ENCODE measurements at places on chromosomes 3 and 15.
A peak's percentile ranks its signal among the peaks of the same experiment; 100 is the strongest.

GRCh38 chr3:62600033-62600432 is 226.7 kb upstream of the FEZF2 start:
- no peak for DNase-seq

GRCh38 chr3:10655105-10655504 is 149.7 kb upstream of the ATP2B2 start:
- no peak for DNase-seq

DNA sequence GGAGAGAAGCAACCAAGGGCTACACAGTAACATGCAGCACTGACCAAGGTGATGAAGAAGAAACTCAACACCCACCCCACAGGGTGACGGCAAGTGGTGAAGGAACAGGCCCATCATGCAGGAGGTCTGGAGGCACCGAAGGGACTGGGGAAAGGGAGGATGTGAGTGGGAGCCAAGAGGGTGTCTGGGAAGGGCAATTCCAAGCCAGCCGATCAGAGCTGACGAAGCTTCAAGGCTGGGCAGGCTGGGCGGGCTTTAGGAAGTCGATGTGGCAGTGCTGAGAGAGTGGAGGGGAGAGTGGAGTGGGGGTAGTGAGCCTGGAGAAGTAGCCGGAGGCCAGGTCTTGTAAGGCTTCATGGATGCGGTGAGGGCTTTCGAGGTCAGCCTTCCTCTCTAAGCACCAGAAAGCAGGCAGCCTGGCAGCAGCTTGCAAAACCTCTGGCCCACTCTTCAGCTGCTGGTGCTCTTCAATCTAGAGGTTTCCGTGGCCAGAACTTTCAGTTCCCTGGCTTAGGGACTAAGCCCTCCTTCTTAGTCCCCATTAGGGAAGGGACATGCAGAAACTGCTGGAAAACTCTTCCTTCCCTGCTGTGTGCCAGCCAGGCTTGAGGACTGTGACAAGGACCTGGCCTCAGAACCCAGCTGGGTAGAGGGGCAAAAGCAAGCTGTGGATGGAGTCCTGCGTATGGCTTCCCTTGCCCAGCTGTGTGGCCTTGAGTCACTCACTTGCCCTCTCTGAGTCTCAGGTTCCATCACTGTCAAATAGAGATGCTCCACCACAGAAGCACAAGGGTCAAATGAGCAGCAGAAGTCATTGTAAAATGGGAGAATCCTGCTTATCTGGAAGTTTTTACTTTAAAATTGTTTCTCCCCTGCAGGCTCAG is 72.1 kb downstream of the TLE3 start:
- no peak for DNase-seq

GRCh38 chr15:71051539-71051938 is 63.7 kb upstream of the THSD4 start:
- peak; percentile 1 for DNase-seq

GRCh38 chr15:48560321-48561051 is 85.0 kb downstream of the FBN1 start:
- no peak for DNase-seq

DNA sequence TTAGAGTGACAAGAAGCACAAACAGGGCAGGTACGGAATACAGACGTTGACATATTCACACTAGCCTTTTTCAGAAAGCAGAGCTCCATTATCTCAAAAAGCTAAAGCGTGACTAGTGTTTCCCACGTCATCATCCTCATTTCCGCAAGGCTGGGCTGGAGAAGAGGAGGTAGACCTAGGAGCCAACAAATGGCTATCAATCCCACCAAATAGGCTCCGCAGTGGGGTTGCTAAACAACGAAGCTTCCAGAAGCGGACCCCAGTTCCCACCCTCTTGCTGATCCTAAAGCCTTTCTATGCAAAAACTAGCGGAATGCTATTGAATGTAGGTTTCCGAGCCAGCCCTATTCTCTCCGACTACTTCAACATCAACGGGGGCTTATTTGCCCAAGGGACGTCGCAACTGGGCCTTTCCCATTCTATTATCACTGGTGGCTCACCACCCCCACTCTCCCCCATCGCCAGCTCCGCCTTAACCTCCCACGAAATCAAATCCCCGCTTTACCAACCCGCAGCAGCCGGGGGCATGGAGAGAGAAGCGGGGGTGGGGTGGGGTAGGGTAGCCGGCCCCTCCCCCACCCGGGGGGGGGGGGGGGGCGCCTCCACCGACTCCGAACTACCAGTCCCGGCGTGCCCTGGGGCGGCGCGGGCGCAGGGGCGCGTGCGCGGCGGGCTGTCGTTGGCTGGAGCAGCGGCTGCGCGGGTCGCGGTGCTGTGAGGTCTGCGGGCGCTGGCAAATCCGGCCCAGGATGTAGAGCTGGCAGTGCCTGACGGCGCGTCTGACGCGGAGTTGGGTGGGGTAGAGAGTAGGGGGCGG is at the start of gene MORF4L1:
Gene MORF4L1, plus strand, starts transcription at position 736 of the 817 bp plus-strand sequence. CDS start 128 bp downstream, outside the sequence.
- DNase-seq: peak; percentile 96

Data from hypothalamus (tissue), 51 donors.